ENCODE measurements at places on chromosomes 12 and 14. TPM values are rescaled to one million over a fixed set of nuclear protein-coding genes. Genes with fewer than 3 reads are reported as not detected.

DNA sequence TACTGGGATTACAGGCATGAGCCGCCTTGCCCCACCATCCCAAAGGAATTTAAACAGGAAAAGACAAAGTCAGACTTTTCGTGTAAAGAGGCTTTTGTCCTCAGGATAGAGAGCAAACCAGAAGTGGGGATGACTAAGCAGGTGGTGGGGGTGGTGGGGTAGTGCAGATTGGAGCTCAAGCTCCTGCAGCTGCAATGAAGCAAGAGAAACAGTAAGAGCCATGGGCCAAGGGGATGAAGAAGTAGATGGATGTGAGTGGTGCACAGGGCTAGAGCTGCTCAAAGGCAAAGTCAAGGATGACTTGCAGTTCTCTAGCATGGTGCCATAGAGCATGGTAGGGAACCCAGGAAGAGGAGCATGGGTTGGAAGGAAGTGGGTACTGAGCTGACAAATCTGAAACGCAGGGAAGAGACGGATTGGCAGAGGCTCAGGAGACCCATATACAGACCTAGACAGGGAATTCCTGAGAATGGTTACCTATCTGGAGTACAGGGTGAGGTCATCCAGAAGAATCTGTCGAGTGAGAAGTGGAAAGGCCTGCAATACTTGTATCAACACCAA is 11.4 kb upstream of the RNF34 start:
- H3K27ac ChIP-seq = peak overlapping the region; percentile 19
- H3K27me3 ChIP-seq = no peaks in the 10 kb centered on the region
- no peak for DNase-seq
- H3K4me3 ChIP-seq = no peak overlapping the region
- no peaks in the 10 kb centered on the region for H3K4me1 ChIP-seq

DNA sequence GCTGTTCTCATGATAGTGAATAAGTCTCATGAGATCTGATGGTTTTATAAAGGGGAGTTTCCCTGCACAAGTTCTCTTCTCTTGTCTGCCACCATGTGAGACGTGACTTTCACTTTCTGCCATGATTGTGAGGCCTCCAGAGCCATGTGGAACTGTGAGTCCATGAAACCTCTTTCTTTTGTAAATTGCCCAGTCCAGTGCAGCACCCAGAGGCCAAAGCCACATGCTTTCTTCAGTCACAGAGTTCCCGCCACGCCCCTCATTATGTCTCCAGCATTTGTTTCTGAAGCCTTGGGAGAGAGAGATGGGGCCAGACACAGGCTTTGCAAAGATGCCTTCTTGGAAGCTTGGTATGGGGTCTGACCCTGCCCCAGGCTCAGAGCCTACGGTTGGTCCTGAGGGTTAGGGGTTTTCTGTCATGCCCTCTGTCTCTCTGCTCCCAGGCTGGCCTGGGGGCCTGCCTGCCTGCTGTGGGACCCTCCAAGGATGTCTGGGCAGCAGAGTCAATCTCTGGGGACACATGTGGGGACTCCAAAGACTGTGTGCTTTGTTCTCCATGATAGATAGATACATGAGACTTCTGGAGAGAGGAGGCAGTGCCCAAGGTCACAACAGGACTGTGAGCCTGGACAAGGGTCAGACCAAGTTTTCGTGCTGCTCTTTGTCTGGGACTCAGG is 114.1 kb upstream of the PRMT8 start:
- no peak for DNase-seq
- no peak overlapping the region for H3K27ac ChIP-seq
- no peak overlapping the region for H3K4me3 ChIP-seq
- H3K36me3 ChIP-seq = no peaks in the 10 kb centered on the region
- no peaks in the 10 kb centered on the region for H3K27me3 ChIP-seq

GRCh38 chr12:123531091-123531490 is 2.4 kb downstream of the RILPL1 start:
- H3K4me1 ChIP-seq = peaks cover 12% of the 10 kb centered on the region
- no peak for DNase-seq
- H3K27me3 ChIP-seq = no peaks in the 10 kb centered on the region

DNA sequence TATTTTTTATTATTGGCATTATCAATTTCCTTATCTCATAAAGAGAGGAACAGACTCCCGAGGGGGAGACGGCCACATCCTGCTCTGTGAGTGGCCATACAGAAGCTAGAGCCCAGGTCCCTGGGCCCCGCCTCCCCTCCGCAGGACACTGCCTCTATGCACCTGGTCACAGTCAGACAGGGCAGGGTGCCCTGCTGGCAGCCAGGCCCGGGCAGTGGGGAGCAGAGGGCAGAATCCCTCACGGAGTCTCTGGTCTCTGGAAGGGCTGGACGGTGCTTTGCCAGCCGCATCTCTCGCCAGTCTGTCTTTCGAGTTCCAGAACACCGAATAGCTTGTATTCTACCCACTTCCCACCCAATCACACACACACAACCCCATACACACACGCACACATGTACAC is 16.4 kb upstream of the CACNA2D4 start:
- no peak overlapping the region for H3K27ac ChIP-seq
- no peaks in the 10 kb centered on the region for H3K4me1 ChIP-seq
- no peak overlapping the region for H3K4me3 ChIP-seq
- no peaks in the 10 kb centered on the region for H3K36me3 ChIP-seq
- no peak for DNase-seq
- no peaks in the 10 kb centered on the region for H3K27me3 ChIP-seq

- no peak for DNase-seq
- H3K27ac ChIP-seq = no peak overlapping the region
- no peaks in the 10 kb centered on the region for H3K36me3 ChIP-seq
- H3K27me3 ChIP-seq = no peaks in the 10 kb centered on the region
- H3K4me1 ChIP-seq = no peaks in the 10 kb centered on the region
Measured at GRCh38 chr14:74062809-74063150, 21.5 kb downstream of the ALDH6A1 start.

DNA sequence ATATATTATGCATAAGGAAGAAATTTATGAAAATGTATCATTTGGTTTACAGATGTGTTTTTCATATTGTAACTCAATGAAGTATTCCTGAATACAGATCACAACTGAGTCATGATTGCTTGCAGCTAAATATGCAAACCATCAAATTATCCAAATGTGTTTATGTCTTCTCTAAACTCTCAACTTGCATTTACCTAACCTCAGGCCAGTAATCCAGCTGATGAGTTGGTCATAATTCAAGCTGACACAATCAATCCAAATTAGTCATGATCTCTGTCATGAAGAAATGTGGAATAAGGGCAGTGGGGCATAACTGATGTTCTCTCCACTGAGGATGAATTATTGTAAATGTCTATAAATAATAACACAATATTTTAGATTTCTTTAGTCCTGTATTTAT is 104.8 kb upstream of the CNTN1 start:
- no peak overlapping the region for H3K27ac ChIP-seq
- DNase-seq = no peak
- no peak overlapping the region for H3K4me3 ChIP-seq

DNA sequence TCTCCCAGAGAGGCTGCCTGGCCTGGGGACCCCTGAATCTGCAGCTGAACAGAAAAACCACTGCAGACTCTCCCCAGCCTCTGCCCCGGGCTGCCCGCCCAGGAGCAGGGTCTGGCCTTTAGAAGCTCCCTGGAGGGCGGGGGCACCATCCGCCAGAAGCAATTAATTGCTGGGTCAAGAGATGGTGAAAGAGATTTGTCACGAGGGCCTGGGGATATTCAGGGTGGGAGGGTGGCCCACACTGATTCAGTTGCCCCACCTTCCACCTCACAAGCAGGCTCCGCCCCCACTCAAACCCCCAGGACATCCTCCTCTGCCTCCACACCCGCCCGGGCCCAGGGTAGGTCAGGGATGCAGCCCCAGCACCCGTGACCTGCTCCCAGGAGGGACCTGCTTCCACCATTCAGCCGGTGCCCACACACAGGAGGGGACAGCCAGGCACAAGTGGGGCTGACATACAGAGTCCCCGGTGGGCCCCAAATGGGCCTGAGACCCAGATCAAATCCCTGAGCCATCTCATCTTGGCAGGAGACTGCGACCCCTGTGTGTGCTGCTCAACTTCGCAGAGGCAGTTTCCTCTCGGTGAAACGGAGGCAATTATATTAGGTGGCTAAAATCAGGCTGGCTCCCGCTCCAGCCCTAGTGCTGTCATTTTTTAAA is 23.0 kb downstream of the NCOR2 start:
- no peak for DNase-seq
- H3K4me3 ChIP-seq = no peak overlapping the region
- no peaks in the 10 kb centered on the region for H3K36me3 ChIP-seq
- no peak overlapping the region for H3K27ac ChIP-seq

Gene LPAR5
- 0.19 TPM for total RNA-seq

Gene GYS2
- 0.66 TPM for total RNA-seq

Gene EIF2S3B
- 1.1 TPM for total RNA-seq

Gene MON2
- 30.7 TPM for total RNA-seq

Gene PTPRO
- total RNA-seq = not detected

Gene OAS3
- total RNA-seq = 22.1 TPM

Gene NDUFA9
- total RNA-seq = 300 TPM

Gene GPRC5D
- total RNA-seq = not detected

Gene SLC35F4
- total RNA-seq = not detected

Gene CCDC175
- not detected for total RNA-seq

Gene ANGEL1
- total RNA-seq = 23.0 TPM

Gene LHX5
- 0.30 TPM for total RNA-seq
